Stimulated activated CD4-positive, alpha-beta T cell treated with anti-CD3 and anti-CD28 coated beads, Interleukin-2, amount 100 ng/mL, for 48 hours (primary cell): ENCODE measurements at places on chromosomes 6 and 20.

- DNase-seq: no peak
Measured at GRCh38 chr20:38357653-38358207, 11.4 kb downstream of the LBP start.

- DNase-seq: no peak
Measured at GRCh38 chr20:39762716-39763115, 800.6 kb downstream of the DHX35 start.

- no peak for DNase-seq
Measured at GRCh38 chr6:14128746-14129145, 11.2 kb downstream of the CD83 start.

DNA sequence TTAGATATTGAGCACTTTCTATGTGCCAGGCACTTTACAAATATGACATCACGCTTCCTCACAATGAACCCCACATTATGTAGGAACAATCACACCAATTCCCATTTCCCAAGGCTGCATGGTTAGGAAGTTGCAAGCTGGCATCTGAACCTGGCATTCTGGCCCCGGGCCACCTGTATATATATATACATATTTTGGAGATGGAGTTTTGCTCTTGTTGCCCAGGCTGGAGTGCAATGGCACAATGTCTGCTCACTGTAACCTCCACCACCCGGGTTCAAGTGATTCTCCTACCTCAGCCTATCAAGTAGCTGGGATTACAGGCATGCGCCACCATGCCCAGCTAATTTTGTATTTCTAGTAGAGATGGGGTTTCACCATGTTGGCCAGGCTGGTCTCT lies 30.4 kb downstream of the SRC start:
- no peak for DNase-seq

DNA sequence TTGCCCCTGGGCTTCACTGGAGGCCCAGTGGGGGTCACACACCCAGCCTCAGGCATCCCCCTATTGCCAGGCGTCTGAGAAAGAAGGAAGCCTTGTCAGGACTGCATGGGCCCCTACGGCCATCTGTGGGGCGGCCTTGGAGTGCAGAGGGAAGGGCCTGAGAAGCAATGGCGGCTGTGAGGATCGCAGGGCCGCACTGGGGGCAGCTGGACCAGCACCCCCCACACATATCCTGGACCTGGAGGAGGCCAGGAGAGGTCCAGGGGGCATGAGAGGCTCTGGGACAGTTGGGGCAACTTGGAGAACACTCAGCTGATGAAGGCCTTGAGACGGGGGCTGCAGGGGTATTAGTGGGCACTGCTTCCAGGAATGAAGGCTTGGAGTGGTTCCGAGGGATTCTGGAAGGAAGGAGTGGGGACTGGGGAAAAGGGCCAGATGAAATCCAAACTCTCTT lies 16.5 kb downstream of the MDFI start:
- no peak for DNase-seq

- no peak for DNase-seq
Measured at GRCh38 chr6:83844170-83844569, 9.0 kb upstream of the RIPPLY2 start.

GRCh38 chr6:87785229-87785862 lies 83.3 kb upstream of the AKIRIN2 start:
- DNase-seq: no peak

DNA sequence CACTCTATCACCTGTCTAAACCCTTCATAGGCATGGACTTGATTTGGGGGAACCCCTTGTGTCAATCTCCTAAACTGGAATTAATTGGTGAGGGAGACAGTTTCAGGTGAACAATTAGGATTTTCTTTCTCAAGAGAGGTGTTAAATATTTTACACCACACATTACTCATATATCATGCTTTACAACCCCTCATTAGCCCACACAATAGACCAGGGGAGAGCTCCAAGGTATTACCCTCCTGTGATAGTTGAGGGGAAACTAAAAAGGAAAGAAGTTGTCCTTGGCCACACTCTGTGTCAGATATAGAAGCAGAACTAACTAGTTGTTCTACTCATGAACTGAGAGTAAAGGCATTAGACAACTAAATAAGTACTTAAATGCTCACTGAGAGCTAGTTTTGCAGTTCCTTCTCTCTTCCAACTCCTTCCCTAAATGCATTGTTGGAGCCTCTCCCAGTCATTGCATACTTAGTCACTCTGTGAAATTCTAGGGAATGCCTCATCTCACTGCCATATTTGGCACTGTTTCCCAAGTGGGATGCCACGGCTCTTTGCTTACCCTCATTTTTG lies 183.7 kb upstream of the CEP162 start:
- DNase-seq: no peak

GRCh38 chr6:10529231-10529801 lies 8.2 kb downstream of the GCNT2 start:
- DNase-seq: no peak

DNA sequence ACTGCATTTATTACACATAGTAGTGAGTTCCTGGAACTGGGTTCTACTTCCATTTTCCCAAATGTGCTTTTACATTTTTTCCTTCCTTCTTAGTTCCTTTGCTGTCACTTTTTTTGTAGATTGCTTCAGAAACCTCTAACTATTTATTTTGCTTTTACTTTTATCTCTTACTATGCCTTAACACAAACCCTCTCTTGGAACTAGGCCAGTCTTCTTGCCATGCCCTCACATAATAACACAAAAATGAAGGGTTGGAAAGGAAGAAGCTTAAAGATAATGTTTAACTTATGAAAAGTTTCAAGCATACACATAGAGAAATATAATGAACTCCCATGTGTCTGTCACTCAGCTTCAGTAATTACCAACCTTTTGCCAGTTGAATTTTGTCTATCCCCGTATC lies 27.1 kb downstream of the TOP1 start:
- DNase-seq: no peak

DNA sequence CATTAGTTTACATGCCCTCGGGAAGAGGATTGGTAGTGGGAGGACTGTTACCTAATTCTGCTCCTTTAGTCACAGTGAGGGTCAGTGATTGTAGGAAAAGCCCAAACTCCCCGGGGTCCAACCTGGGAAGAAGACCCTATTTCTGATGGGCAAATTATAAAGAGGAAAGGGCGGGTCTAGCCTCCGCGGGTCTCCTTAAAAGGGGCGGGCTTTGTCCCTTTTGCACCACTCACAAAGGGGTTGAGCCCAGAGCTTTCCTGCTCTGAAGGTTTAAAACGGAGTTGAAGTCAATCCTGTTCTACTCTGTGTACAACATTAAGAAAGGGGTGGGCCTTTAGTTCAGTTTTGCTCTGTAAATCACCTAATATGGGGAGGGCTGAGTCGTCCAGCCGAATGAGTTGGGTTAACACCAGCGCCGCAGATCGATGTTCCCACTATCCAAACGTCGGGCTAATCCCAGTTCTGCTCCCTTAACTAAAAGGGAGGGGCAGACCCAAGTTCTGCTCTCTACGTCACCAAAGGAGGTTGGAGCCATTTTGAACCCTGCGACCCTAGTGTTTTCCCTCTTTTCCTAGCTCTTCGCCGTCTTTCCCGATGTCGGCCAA lies 920 bp upstream of the RNF5 start:
- DNase-seq: no peak

- no peak for DNase-seq
Measured at GRCh38 chr20:59064214-59064722, 21.7 kb upstream of the PRELID3B start.

DNA sequence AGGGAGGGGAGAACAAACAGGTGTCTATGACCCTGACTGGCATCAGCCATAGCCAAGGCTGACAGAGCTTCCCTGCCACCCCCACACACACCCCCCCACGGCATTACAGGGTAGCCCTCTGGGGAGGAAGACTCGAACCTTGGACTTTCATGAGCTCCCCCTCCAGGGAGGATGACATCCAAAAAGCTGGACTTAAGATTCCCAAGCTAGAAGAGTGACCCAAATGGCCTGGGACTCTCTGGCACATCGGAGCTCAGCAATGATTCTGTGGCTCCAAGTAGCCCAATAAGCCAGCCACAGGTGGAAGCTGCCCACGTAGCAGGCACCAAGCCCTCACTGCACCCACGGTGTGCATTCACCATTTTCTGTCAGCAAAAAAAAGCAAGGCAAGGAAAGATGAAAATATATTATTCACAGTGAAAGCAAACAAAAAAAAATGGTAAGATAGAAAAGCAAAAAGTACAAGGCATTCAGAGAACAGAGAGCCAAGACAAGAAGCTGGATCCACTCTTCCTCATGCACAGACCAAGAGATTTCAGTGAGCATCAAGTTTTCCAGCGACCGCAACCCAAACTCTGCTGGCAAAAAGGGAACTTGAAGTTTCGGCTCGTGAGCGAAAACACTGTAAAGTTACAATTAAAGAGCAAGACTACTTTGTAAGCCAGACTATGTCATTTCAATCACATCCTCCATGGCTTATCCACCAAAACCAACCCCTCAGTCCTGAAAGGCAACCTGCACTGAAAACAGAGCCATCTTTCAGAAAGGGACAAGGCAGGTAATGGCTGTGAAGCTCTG lies 10.9 kb downstream of the JAG1 start:
- DNase-seq: no peak

- DNase-seq: peak; percentile 37
Measured at GRCh38 chr6:26065952-26066380, 21.3 kb upstream of the HFE start.

DNA sequence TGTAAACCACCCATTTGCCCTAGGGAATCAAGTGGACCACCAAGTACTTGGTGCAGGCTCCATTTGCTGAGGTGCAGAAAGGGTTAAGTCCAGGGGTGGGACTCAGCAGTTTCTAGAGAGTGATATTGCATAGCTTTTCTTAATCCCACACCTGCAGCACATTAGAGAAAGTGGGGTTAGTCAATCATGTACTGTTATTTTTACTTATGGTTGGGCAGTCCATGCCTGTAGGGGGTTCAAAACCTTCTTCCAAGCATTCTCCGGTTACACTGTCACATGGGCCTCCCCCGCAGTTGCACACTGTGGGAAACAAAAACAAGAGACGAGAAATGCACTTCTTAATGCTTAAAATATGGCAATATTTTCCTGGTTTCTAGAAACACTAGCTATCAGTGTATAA lies 65.5 kb downstream of the LAMA4 start:
- DNase-seq: no peak

DNA sequence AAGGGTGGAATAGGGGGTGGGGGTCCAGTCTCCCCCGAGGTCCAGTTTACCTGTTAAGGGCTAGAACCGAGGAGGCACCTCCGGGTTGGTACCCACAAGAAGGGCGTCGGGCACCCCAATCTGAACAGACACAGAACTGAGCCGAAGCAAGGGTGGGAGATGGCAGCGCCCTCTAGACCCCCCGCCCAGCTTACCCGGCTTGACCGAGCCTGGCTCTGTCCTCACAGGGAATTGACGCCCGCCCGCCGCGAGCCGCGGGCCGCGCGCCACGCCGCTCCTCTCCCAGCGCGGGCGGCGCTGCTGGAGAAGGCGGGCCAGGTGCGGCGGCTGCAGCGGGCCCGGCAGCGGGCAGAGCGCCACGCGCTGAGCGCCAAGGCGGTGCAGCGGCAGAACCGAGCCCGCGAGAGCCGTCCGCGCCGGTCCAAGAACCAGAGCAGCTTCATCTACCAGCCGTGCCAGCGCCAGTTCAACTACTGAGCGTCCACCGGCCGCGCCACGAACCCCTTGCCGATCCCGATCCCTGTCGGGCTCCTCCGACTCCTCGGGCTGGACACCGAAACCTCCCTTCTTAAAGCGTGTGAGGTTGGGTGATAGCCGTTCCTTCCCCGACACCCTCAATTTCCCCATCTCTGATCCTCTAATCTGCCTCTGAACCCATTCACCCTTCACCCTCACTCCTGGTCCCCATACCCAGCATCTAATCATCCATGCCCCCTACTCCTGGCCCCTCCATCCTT lies 5.9 kb downstream of the TP53INP2 start:
- DNase-seq: no peak

- no peak for DNase-seq
Measured at GRCh38 chr20:45822857-45823256, 4.3 kb downstream of the TNNC2 start.

DNA sequence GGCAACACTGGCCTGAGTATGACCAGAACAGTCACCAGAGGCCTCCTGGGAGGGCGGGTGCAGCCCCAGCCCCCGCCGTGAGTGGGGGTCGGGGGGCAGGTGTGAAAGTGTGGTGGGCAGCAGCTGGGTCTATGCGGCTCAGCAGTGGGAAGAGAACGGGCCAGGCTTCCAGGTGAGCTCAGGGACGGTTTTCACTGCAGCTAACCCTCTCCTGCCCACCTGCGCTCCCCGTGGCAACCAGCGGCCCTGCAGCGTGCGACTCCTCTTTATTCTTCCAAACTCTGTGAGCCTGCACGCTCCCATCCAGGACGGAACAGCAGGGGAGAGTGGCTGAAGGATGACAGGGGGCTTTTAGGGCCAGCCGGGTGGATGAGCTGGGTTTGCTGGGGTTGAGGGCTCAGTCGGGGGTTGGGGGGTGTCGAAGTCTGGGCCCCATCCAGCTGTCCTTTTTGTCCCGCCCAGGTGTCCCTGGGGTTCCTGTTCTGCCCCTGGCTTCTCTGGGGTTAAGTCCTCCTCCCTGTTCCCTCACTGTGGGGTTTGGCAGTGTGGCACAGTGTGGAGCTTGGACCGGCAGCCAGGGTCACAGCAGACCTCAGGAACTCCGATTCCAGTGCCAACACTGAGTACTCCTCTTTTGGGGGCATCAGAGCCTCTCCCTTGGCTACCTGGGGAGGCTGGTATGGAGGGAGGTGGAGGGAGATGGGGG lies 859 bp upstream of the BIRC7 start:
- DNase-seq: peak; percentile 21

- no peak for DNase-seq
Measured at GRCh38 chr20:58571693-58572427, 56.7 kb upstream of the APCDD1L start.

- no peak for DNase-seq
Measured at GRCh38 chr6:160973311-160974250, 18.0 kb upstream of the MAP3K4 start.

DNA sequence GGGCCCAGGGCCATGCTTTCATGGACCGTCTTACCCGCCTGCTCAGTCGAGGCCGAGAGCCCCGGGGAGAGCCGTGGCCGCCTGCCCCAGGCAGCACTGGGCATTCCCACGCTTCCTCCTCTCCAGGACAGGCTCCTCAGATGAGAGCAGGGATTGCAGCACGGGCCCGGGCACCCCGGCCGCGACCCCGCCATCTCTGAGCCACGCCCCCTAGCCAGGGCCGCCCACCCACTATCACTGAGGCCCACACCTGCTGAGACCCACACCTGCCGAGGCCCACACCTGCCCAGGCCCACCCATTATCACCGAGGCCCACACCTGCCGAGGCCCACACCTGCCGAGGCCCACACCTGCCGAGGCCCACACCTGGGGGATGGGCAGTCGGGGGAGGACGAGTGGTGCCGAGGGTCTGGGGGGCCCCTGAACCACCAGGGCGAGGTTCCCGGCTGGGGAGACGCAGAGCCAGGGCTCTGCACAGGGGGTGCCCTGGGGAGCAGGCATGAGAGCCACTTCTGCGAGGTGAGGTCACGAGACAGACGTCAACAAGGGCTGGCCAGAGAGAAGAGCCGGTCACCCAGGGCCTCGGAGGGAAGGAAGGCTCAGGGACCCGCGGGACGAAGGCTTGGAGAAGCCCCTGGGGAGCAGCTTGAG lies 235.6 kb downstream of the ERMARD start:
- no peak for DNase-seq
